HEK293T (cell line): ENCODE measurements at places on chromosomes 11 and 22.

- no peak for DNase-seq
These were observed 9.2 kb downstream of the FBLN1 start for GRCh38 chr22:45511847-45512261.

DNA sequence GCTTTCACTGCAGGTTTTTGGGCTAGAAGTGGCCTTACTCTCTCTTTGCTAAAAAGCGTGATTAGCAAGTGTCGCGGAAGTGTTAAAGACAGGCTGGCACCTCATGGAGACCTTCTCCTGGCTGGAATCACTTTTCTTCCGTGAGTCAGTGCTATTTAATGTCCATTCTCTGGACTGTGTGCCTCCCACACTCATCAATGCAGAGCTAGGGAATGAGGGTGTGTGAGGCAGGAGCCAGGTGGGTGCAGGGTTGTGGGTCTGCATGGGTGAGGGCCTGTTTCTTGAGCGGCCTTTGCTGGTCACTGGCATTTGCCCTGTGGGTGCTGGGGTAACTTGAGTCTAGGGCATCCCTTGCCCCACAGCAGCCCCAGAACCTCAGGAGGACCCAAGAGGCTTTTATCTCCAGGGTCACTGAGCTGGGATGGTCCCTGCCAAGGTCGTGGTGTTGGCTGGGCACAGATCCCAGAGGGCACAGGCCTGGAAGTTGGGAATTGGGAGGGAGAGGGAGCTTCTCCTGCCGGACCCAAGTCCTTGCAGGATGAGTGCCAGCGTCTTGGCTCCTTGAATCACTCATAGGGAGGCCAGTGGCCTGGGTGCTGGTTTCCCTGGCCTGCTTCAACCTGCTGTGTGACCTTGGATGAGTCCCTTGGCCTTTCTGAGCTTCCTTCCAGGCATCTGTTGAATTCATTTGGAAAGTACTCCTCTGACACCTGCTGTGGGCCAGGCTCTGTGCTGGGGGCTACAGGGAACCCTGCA, 30.0 kb downstream of the KIAA1671 start:
- DNase-seq = no peak

DNA sequence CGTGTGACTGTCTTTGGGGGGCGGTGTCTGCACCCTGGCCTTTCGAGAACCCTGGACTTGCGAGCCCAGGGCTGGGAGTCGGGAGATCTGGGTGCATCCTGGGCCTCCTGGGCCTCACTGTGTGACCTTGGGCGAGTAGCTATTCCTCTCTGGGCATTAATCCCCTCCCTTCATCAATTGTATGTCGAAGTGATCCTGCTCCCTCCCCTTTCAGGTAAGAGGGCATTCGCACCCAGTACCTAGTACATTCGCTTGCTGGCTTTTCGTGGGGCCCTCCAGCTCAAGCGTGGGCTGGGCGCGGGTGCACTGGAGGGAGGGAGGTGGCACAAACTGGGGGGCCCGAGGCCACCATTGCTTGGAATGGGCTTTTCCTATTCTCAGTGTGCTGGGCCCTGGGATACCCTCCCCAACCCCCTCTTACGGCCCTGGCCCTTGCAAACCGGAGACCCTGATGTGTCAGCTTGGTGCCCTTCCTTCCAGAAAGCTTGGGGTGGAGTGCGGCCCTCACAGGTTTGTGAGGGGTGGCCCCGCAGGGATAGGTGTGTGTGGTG, 530 bp downstream of the USP35 start:
- no peak for DNase-seq

GRCh38 chr11:62665599-62666258, 617 bp downstream of the CSKMT start:
- DNase-seq = peak; percentile 18

DNA sequence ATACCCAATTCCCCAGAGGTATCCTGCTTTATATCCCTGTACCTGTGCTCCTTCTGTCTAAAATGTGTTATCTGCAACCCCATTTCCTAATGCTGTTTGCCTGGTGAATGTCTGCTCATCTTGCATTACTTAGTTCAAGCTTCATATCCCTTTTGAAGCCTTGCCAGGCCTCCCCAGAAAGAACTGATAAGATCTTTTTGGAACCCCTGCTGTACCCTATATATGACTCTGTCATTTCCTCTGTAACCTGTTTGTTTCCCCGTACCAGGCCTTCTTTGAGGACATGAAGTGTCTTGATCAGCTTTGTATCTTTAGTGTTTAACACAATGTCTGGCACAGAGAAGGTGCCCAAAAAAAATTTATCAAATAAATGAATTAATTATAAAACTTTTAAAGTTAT, 77.6 kb downstream of the LIF start:
- no peak for DNase-seq

GRCh38 chr22:19987394-19988306, 29.0 kb downstream of the ARVCF start:
- DNase-seq = no peak

- DNase-seq = no peak
These were observed 19.3 kb upstream of the GLYATL1 start for GRCh38 chr11:58919980-58920379.

- DNase-seq = no peak
These were observed 151.5 kb downstream of the ATG16L2 start for GRCh38 chr11:72965672-72966071.

DNA sequence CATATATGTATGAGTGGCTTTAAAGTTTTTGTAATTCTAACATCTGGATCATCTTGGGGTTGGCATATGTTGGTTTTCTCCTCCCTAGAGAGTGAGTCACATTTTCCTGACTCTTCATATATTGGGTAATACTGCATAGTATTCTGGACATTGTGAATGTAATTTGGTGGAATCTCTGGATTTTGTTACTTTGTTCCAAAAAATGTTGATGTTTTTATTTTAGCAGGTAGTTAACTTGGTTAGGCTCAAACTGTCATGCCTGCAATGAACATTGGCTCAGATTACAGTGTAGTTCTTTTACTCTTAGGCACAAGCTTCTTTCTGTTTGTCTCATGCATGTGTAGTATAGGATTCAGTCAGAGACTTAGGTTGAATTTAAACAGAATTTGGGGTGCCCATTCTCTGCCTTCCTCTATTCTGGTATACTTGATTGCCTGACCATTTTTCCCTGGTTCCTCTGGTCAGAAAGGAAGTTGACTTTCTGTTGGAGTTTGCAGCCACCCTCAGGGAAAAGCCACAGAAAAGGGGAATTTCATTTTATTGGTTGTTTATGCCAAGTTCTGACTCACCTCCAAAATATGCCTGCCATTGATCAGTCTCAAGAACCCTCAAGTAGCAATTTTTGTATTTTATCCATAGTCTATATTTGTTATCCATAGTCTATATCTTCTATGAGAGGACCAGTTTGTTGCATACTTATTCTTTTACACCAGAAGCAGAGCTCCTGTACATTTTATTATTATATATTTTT, 151.7 kb downstream of the UVRAG start:
- no peak for DNase-seq

GRCh38 chr22:28951969-28952521, 68.7 kb downstream of the ZNRF3 start:
- DNase-seq = peak; percentile 41

GRCh38 chr11:69791276-69792180, 16.4 kb upstream of the FGF4 start:
- no peak for DNase-seq
